Skeletal muscle cell (primary cell): ENCODE measurements at places on chromosomes 6 and 20.

- DNase-seq = peak; percentile 51
Observed at GRCh38 chr6:34990971-34991560, 102.0 kb downstream of the ANKS1A start.

DNA sequence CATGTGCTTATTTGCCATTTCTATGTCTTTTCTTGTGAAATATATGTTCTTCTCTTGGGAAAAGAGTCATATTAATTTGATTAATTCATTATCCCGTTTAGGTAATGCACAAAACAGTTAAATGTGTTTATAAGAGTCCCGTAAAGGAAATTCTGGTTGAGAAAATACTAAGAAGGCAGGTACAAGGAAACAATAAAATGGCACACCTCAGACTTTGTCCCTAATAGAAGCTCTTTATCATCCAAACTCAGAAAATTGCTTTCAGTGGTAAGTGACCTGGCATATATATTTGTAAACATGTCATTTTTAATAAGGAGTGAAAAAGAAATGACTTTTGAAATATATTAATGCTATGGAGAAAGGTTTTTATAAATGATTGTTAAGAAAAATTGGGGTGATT lies 540.5 kb upstream of the CITED2 start:
- no peak for DNase-seq

DNA sequence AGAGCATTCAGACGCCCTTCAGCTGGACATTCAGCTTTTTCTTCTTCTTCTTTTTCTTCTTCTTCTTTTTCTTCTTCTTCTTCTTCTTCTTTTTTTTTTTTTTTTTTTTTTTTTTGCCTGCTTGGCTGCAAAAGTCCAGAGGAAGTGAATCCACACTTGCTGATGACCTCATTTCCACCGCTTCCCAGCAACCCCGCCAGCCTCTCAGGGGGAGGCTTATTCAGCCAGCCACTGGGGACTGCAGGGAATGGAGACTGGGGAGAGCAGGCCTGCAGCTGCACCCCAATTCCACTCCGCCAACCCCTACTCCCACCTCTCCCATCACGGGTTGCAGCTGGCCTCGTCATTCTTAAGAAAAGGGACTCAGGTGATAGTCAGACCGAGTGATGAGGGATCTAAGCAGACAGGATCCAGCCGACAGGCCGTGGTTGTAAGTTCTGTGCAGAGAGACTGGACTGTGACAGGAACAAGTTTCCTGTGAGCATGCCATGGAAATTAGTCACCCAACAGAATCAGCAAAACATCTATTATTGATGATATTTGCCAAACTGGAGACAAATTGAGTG lies 59.0 kb upstream of the QKI start:
- peak; percentile 51 for DNase-seq

DNA sequence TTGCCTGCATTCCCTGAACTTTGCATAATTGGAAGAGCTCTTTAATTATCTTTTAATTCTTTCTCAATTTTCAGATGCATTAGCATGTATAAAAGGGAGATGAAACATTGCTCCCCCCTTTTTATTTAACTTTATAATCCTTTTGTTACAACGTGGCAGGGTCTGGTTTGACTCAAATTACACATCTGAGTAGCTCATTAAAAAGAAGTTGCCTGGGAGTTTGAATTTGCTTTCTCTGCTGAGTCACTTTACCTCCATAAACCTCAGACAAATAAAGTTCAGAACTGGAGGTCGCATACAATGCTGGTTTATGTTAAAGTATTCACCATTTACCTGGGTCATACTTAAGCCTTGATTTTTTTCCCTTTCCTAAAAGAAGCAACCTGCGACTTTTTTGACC lies 495.2 kb downstream of the PREX1 start:
- DNase-seq = no peak

GRCh38 chr20:41475503-41475902 lies 108.9 kb upstream of the EMILIN3 start:
- DNase-seq = no peak

DNA sequence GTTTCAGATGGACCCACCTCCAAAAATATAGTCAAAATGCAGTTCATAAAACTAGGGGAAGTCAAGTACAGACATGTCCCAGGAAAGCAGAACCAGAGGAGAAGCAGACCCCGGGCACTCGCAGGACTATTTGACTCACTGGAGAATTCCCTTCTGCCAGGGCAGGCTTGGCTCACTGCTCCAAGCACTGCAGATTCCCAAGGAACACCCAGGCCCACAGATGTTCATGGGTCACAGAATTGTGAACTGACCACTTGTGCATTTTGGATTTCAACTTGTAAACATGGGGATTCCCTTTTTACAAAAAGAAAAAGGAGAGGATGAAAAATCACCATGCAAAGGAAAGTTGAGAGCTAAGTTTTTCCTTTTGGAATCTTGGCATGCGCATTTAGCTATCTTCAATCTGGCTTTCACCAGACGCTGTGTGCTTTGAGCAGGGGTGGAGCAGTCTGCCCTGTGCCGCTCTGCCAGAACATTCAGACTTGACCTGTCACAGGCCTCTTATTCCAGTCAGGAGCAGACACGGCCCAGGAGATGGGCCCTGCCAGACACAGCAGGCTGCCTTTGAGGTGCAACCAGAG lies 237.5 kb upstream of the TAB2 start:
- peak; percentile 49 for DNase-seq

GRCh38 chr20:3459881-3460307 lies 10.9 kb upstream of the ATRN start:
- DNase-seq = no peak
